ENCODE measurements at places on chromosomes 11 and 22.

- DNase-seq = no peak
Measured at GRCh38 chr11:48105096-48105990, 111.3 kb upstream of the OR4B1 start.

DNA sequence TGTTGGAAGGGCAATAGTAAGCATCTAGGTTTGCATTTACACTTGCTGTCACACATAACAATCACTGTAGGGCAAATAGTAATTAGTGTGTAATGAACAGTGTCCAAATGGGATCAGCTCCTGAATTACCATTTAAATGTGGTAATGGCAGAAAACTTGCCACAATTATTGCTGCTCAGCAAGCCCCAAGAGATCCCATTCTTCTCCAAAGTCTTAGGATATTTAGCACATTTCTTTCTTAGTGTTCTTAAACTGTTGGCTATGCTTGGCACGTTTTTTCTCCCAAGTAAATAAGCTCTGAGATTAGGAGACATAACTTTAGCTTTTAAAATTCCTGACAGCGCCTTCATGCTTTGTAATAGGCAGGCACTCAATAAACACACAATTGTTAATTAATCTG is 1037.0 kb downstream of the DLG2 start:
- DNase-seq = no peak

DNA sequence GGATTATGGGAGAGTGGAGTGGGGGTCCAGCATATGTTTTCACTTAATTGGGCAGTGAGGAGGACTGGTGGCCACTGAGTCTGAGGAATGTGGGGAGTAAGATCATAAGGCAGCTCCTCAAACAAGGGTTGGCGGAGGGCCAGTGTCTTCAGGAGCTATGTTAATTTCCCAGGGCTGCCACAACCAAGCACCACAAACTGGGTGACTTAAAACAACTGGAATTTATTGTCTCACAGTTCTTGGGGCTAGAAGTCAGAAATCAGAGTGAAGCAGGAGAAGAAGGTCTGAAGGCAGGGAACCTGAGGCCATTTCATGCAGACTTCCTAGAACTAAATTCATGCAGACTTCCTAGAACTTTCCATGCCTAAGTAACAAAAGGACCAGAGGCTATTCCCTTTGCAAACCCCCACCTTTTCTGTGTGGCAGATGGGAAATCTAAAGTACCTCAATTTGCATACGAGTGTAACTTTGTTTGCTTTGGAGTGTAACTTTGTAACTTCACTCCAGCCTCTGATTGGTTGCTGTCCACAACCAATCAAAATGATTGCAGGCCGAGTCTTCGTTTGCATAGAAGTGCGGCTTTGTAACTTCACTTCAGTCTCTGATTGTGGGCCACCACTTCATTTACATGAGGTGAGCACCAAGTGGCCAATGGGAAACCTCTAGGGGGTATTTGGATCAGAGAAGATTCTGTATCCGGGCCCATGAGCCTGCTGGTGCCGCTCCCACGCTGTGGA is 50.5 kb upstream of the ZBED5 start:
- peak; percentile 91 for DNase-seq

GRCh38 chr11:60957188-60957587 is 5.2 kb upstream of the SLC15A3 start:
- DNase-seq = no peak

- no peak for DNase-seq
Measured at GRCh38 chr11:14304601-14305000, 54.4 kb downstream of the RRAS2 start.

DNA sequence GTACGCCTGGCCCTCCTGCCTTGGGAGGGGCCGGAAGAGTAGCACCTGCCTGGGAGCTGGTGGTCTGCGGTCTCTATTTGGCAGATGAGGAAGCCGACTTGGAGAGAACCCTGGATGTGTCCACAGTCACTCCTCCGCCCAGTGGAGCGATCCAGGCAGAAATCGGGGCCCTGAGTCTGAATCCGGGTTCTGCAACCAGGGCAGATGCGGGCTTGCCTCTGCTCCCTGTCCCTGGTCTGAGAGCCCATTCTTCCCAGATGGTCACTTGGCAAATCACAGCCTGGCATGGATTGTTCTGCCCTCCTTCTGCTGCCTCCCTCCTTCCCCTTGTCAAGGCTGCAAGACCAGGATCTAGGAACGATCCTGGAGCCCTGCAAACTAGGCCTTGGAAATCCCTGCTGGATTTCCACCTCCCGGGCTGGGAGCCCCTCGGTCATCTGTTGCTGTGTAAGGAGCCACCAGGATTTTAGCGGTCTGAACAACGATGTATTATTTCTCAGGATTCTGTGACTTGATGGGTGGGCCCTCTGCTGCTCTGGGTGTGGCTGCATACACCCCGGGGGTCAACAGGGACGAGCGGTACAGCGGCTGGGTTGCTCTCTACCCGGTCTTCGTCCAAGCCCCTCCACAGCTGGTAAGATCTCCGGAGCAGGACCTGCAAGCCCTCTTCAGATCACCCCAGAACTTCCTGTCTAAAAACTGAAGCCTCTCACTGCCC is 2.0 kb upstream of the ASCL2 start:
- DNase-seq = no peak

- DNase-seq = no peak
Measured at GRCh38 chr11:76987203-76987602, 47.0 kb upstream of the B3GNT6 start.

DNA sequence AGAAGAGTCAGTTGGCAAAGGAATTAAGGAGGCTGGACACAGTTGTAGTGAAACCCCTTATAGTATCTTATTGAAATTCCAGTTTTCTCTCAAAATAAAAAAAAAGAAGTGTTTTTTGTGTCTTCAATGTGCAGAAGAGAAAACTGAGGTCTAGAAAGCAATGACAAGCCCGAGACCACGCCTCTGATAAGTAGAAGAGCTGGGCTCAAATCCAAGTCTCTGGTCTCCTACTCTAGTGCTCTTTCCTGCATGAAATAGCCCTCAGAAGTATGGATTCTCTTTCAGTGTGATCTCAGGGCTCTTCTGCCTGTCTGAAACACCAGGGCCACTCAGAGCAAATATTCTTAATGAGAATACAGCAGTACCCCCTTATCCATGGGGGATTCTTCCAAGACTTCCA is 200.9 kb downstream of the KIF18A start:
- DNase-seq = no peak
